WTC11 (cell line): ENCODE measurements at places on chromosomes 2 and 18.

DNA sequence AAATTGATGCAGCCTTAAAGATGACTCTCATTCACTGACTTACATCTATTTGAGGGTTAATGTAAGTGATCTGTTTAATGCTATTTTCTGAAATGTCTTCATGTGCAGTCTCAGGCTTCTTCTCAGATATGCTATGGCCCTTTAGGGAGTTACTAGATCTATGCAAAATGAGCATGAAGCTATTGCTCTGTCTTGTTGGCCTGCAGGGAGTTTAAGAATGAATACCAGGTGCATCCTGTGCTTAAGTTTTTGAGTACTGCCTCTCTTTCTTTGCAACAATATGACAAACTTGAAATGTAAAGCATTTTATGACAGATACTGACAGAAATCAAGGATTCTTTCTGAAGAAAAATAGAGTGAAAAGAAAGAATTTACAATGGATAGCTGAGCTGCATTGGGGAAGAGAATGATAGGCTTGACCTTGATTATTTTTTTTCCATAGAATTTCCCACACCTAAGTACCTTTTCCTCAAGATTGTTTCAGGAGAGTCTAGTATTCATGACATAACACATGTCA is 1058.3 kb upstream of the TMEFF2 start:
- H3K4me3 ChIP-seq: no peak overlapping the region
- H3K27me3 ChIP-seq: peaks cover 9% of the 10 kb centered on the region; the same call in 1 of the 2 replicates
- H3K36me3 ChIP-seq: no peaks in the 10 kb centered on the region
- H3K27ac ChIP-seq: no peak overlapping the region
- DNase-seq: no peak

DNA sequence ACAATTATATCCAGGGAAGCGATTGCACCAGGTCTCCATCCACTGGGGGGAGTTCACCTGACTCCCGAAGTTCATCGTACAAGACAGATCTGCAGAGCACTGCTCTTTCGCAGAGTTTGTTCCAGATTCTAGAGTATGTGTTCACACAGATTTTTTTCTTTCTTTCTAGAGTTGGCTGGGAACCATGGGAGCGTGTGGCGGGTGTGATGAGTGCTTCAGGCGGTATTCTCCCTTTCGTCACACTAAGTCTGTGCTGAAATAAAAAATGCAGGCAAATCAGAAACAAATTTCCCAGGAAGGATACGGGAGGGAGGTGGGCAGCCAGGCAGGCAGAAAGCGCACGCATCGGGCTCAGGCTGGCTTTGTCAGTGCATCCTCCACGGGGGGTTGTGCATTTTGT is 129.8 kb upstream of the SOX11 start:
- peaks cover 27% of the 10 kb centered on the region for H3K27me3 ChIP-seq
- H3K4me3 ChIP-seq: no peak overlapping the region
- peaks cover 62% of the 10 kb centered on the region for H3K36me3 ChIP-seq
- H3K27ac ChIP-seq: no peak overlapping the region

DNA sequence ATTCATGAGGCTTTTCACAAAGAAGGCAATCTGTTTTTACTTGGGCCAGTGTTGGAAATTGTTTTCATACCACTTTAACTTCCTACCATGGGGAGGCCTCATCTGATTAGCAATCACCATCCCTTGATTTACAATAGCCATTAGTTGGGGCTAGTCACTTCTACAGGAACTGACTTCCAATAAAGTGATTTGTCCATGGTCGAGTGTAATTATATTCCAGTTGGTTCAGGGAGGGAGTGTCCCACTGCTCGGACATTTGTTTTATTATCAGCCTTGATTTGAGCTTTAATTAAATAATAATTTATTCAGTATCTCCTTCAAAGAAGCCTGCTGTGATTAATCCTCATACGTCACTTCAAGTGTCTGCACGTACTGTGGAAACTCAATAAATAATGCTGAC is 233.9 kb upstream of the CNTNAP5 start:
- DNase-seq: no peak
- no peak overlapping the region for H3K27ac ChIP-seq
- no peaks in the 10 kb centered on the region for H3K27me3 ChIP-seq
- peaks cover 13% of the 10 kb centered on the region for H3K36me3 ChIP-seq
- H3K4me3 ChIP-seq: no peak overlapping the region
- H3K4me1 ChIP-seq: no peaks in the 10 kb centered on the region

DNA sequence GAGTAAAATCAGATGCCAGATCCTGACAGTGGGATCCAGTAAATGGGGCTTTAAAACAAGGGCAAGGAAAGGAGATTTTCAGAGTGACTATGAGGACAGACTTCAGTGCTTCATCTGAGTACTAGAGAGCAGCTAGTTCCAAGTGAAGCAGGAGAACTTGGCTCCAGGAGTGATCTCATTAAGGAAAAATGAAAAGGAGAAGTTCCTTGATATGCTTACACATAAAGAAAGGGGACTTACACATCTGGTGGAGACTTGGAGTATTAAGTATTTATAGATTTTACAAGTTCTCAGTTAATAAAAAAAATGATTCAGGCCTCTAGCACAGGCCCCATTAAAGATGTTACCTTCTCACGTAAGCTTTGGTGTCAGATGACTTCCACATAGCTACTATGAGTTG is 105.8 kb downstream of the ICOS start:
- H3K27ac ChIP-seq: no peak overlapping the region
- peaks cover 12% of the 10 kb centered on the region for H3K4me1 ChIP-seq
- H3K36me3 ChIP-seq: peaks cover 14% of the 10 kb centered on the region
- no peak for DNase-seq
- H3K4me3 ChIP-seq: no peak overlapping the region
- no peaks in the 10 kb centered on the region; the same call in 1 of the 2 replicates for H3K27me3 ChIP-seq

DNA sequence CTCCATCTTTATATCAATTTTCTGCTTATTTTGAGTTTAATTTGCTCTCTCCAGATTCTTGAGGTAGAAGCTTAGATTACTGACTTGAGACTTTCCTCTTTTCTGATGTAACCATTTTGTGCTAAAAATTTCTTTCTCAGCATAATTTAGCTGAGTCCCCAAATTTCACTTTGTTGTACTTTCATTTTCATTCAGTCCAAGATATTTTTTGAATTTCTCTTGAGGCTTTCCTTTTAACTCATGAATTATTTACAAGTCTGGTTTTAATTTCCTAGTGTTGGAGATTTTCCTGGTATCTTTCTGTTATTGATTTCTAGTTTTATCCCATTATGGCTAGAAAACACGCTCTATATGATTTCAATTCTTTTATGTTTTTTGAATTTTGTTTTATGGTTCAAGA is 144.7 kb upstream of the PGAP1 start:
- H3K27me3 ChIP-seq: no peaks in the 10 kb centered on the region
- no peak overlapping the region for H3K4me3 ChIP-seq
- no peak overlapping the region for H3K27ac ChIP-seq
- DNase-seq: no peak
- H3K36me3 ChIP-seq: no peaks in the 10 kb centered on the region
- H3K4me1 ChIP-seq: no peaks in the 10 kb centered on the region

- no peak overlapping the region for H3K4me3 ChIP-seq
- DNase-seq: no peak
- H3K27ac ChIP-seq: no peak overlapping the region
- no peaks in the 10 kb centered on the region for H3K36me3 ChIP-seq
Measured at GRCh38 chr2:14577843-14578242, 54.7 kb upstream of the LRATD1 start.

DNA sequence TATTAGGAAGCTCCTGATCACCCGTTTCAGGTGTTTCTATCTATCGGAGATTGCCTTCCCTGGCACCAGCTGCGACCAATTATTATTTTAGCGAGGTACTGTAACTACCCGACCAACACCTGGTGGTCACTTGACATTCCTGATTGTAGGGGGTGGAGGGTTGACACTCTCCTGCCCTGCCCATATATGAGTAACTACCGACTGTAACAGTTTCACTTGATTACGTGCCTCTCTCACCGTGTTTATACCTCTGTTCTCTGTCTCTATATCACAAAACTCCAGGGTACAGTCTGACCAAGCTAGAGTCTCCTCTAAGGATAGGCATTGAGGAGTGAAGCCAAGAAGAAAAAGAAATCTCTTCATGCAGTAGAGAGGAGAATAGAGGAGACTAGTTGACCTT is 268.0 kb upstream of the LRATD1 start:
- no peaks in the 10 kb centered on the region for H3K4me1 ChIP-seq
- H3K27me3 ChIP-seq: no peaks in the 10 kb centered on the region
- H3K27ac ChIP-seq: no peak overlapping the region
- H3K4me3 ChIP-seq: no peak overlapping the region

DNA sequence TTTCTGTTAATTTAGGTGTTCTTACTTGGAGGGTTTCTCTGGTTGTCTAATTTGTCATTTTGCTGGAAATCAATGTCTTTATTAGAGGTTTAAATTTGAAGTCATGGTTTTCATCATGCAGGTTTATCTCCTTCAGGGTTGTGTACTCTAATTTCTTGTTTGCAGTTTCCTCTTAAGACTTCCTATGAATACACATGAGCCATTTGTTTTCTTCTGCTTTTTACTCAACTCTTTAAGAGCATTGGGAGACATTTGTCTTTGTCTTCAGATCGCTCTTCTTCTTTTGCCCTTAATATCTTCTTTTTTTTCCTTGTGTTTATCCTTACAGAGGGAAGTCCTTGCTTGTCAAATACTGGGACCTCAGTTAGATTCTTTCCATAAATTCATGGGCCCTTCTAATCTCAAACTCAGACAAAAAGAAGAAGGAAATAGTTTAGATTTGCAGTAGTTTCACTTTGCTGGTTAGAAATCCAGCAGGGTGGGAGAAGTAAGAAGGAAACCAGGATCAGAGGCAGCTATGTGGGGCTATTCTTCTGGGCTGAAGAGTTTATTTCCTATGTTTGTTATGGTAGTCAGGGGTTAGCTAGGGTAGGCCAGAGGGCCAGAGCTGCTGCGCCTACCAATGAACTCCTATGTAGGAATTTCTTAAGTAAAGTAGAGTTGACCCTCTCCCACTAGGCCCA is 176.6 kb downstream of the DYSF start:
- no peak overlapping the region for H3K27ac ChIP-seq
- H3K36me3 ChIP-seq: no peaks in the 10 kb centered on the region
- no peak for DNase-seq
- no peaks in the 10 kb centered on the region for H3K27me3 ChIP-seq
- H3K4me3 ChIP-seq: no peak overlapping the region

- no peak for DNase-seq
- H3K27me3 ChIP-seq: no peaks in the 10 kb centered on the region
- H3K4me1 ChIP-seq: peaks cover 10% of the 10 kb centered on the region
- H3K27ac ChIP-seq: no peak overlapping the region
- H3K4me3 ChIP-seq: no peak overlapping the region
Measured at GRCh38 chr2:186346216-186346615, 139.8 kb upstream of the ZC3H15 start.

- H3K36me3 ChIP-seq: no peaks in the 10 kb centered on the region
- peaks cover 10% of the 10 kb centered on the region for H3K4me1 ChIP-seq
- H3K4me3 ChIP-seq: no peak overlapping the region
- DNase-seq: peak; percentile 60
- H3K27me3 ChIP-seq: peaks cover 15% of the 10 kb centered on the region
Measured at GRCh38 chr2:68357605-68358337, 7.3 kb upstream of the PLEK start.
